Astrocyte (in vitro differentiated cells and primary cell): ENCODE measurements at places on chromosomes 4 and X. TPM values are rescaled to one million over a fixed set of nuclear protein-coding genes. Genes with fewer than 3 reads are reported as not detected.

MAGEB2 gene
- total RNA-seq: not detected in 2 replicates

PASD1 gene
- total RNA-seq: not detected in 2 replicates

APLN gene
- 0.62 and 2.1 TPM in 2 replicates for total RNA-seq

TRIM60 gene
- total RNA-seq: not detected in 2 replicates

PNMA6F gene
- not detected in 2 replicates for total RNA-seq

GRCh38 chr4:157265281-157265680 is 44.8 kb downstream of the GRIA2 start:
- no peaks in the 10 kb centered on the region for H3K27me3 ChIP-seq
- no peaks in the 10 kb centered on the region for H3K36me3 ChIP-seq
- peak; percentile 31 for DNase-seq
- H3K4me3 ChIP-seq: no peak overlapping the region

DNA sequence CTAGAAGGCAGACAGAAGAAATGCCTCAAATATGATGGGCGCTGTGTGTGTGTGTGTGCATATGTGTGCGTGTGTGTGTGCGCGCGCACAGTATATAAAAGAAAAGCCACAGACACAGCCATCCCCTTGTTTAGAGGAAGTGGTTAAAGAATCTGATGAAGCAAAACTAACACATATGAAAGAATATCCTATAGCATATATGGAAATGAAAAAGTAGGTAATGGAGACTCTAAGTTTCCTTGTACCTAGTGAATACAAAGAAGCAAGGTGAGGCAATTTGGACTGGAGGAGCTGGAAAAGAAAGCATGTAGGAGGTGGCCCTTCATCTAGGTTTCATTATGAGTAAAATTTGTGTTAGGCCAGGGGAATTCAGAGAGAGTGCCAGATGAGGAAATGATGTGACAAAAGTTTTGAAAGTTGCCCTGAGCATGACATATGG is 58.6 kb upstream of the MCF2 start:
- no peak overlapping the region for H3K27ac ChIP-seq
- H3K4me1 ChIP-seq: no peaks in the 10 kb centered on the region
- H3K4me3 ChIP-seq: no peak overlapping the region

DNA sequence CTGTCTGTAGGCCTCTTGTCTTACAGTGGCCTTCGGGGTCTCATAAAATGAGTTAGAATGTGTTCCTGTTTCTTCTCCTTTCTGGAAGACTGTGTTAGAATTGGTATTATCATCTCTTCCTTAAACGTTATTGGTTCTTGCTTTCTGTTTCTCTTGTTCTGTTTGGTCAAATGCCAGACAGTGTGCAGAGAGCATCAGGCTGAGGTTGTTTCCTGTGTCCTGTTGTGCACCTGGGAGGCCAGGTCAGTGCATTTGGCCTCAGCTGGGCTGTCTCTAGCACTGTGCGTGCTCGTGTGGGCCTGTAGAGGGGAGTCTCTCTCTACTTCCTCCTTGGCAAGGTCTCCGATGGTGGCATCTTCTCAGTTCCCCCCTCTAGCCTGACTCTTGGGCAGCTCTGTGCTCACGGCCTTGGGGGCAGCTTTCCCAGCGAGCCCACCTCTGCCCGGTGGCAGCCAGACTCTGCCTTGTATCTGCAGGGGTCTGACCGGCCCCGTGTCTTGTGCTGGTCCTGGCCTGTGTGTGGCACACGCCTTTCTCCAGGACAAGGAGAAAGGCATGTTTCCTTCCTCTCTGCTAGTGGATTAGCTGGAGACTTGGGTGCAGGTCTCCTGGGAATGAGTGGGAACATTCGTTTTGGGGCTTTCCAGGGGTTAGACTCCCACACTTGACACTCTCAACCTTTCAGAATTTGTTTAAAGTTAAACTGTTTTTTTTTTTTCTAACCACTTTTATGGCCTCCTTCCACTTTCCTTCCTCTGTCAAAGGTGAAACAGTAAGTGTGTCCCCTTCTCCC is 62.3 kb downstream of the FAM193A start:
- peaks cover 6% of the 10 kb centered on the region for H3K4me1 ChIP-seq
- H3K4me3 ChIP-seq: no peak overlapping the region
- H3K36me3 ChIP-seq: no peaks in the 10 kb centered on the region
- H3K27me3 ChIP-seq: no peaks in the 10 kb centered on the region
- no peak overlapping the region for H3K27ac ChIP-seq

DNA sequence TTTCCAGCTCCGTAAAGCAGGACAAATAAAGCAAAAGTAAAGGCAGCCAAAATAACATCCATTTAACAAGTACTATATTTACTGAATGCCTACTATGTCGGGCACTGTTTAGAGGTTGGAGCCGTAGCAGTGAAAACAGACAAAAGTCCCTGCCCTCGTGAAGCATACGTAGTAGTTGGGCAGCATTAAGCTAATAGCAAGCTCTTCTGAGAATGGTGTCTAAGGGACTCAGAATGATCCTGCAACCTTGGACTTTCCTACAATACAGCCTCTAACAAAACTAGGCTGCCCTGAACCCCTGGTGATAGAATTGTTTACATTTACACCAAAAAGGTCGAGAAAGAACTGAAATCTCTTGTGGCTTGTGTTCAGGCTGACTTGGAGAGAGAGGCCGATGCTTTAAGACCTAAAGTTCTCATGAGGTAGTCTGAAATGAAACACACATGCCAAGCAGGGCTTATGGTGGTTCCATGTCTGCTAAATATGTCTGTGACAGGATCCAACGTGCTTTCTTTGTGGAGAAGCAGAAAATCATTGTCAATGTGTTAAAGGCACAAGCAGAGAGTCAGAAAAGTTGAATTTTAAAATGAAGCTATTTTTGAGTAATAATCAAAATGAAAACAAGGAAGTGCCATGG is 898 bp upstream of the PDGFC start:
- peak overlapping the region; percentile 100 for H3K4me3 ChIP-seq
- H3K4me1 ChIP-seq: peaks cover 66% of the 10 kb centered on the region
- no peaks in the 10 kb centered on the region for H3K36me3 ChIP-seq
- H3K27me3 ChIP-seq: no peaks in the 10 kb centered on the region
- DNase-seq: no peak

DNA sequence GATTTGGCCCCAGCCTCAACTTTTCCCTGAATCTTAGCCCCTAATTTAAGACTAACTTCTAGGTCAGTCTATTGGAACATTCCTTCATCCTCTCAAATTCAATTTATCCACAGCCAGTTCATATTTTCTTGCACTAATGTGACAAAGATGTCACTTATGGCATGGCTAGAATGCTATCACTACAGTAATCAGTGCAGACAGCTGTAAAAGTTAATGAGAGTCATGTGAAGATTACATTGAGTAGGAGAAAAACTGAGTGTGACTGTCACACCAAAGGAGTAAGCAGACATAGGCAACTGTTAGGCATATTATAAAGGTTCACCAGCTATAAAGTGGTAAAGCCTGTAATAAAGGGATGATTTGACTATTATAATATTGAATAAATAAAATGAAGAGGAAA is 42.6 kb downstream of the GABRG1 start:
- DNase-seq: no peak
- no peak overlapping the region for H3K4me3 ChIP-seq
- H3K27ac ChIP-seq: no peak overlapping the region
- no peaks in the 10 kb centered on the region for H3K27me3 ChIP-seq

GRCh38 chr4:124980276-124980752 is 267.8 kb upstream of the ANKRD50 start:
- H3K27me3 ChIP-seq: no peaks in the 10 kb centered on the region
- no peak overlapping the region for H3K4me3 ChIP-seq
- no peaks in the 10 kb centered on the region for H3K36me3 ChIP-seq
- H3K4me1 ChIP-seq: peaks cover 4% of the 10 kb centered on the region
- DNase-seq: peak; percentile 90

DNA sequence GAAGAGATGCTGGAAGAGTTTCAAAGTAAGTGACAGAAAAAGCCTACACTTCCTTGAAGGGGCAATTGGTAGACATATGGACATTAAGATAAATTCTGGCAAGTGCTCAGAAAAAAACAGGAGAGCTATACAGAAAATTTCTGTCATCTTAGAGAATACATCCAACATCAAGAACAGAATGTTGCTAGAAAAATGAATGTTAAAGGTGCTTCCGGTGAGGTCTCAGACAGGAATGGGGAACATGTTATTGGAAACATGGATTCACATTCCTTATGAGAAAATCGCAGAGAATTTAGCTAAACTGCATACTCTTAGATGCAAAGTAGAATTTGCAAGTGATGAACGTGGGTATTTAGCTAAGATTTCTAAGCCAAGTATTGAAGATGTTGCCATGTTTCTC is 9.5 kb downstream of the XAGE1B start:
- no peaks in the 10 kb centered on the region for H3K27me3 ChIP-seq
- no peak overlapping the region for H3K4me3 ChIP-seq
- no peaks in the 10 kb centered on the region for H3K36me3 ChIP-seq
- no peak for DNase-seq
- no peaks in the 10 kb centered on the region for H3K4me1 ChIP-seq

DNA sequence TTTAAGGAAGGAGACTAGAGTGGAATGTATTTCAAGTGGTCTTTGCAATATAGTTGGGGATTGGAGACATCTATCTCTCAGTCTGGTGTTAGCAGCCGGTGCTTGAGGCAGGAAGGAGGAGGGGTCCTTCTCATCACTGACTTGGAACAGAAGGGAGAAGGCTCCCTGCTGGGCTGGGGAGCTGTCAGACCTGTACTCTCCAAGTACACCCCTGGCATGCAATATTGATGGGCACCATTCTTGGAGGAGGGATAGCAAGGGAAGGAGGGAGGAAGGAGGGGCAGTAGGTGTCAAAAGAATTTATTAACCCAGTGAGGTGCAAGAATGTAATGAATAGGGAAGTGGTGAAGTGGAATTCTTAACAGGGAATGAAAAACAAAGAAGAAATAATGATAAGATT is 338.8 kb downstream of the UNC5C start:
- H3K27ac ChIP-seq: no peak overlapping the region
- no peak overlapping the region for H3K4me3 ChIP-seq
- H3K4me1 ChIP-seq: no peaks in the 10 kb centered on the region

GRCh38 chr4:14165222-14165920 is 537.8 kb upstream of the BOD1L1 start:
- no peak overlapping the region for H3K4me3 ChIP-seq
- DNase-seq: no peak
- H3K4me1 ChIP-seq: peaks cover 14% of the 10 kb centered on the region
- no peak overlapping the region for H3K27ac ChIP-seq

- H3K27me3 ChIP-seq: no peaks in the 10 kb centered on the region
- no peak for DNase-seq
These were observed 168.6 kb upstream of the PGRMC2 start for GRCh38 chr4:128456171-128456570.

DNA sequence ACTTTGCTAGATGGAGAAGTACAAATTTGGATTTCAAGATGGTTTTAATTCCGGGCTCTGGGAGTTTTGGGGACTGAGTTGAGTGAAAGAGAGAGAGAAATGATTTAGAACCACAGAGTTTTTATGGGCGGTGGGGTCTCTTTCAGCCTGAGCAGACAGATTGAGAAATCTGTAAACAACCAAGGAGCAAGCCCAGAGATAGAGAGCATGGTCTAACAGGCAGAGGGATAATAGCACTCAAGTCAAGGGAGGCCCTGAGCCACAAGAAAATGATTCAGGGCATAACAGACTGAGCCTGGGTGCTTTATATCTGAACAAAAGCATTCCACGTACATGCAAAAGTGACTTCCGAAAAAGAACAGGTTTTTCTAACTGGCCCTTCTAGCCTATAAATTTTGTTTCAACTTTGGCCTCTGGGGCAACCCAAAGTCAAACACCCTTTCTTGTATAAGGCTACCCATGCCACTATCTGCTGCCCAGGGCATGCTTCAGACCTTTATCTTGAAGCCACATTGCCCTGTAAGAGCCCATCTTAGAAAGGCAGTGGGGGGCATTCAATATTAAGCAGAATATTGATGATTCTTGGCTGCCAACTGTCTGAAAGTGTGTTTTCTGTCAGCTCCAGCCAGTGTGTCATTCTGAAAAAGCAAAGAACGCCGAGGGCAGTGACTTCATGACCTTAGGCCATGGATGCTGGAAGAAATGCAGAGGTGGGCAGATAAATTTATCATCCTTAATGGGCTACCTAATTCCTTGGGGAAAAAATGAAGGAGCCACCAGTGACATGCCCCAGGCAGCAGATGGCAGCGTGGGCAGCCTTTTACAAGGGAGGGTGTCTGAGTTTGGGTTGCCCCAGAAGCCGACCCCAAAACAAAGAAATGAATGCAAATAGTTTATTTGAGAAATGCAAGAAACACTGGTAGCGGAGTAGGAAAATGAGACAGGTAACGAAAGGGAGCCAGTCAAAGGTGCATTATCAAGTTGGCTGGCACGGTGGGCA is 637.6 kb downstream of the MID1IP1 start:
- no peaks in the 10 kb centered on the region for H3K27me3 ChIP-seq
- no peaks in the 10 kb centered on the region for H3K36me3 ChIP-seq
- DNase-seq: no peak
- no peak overlapping the region for H3K4me3 ChIP-seq
- H3K4me1 ChIP-seq: no peaks in the 10 kb centered on the region

- no peak for DNase-seq
- H3K4me1 ChIP-seq: no peaks in the 10 kb centered on the region
- no peak overlapping the region for H3K27ac ChIP-seq
- no peaks in the 10 kb centered on the region for H3K27me3 ChIP-seq
These were observed 136.7 kb downstream of the ADAMTS3 start for GRCh38 chr4:72432282-72432681.

DNA sequence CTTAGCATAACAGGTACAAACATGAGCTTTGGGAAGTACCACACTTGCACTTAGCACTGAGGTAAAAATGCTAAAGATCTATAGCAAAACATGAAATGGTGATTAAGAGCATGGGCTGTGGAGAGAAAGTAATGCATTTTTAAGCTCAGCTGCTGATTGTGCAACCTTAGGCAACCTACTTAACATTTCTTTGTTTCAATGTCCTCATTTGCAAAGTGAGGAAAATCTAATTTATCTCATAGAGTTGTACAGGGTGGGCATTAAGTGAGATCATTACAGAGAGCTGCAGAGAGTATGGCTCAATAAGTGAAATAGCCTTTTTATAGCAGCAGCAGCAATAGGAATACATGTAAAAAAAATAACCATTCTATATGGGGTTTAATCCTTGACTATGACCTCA is 87.0 kb downstream of the PAK3 start:
- no peaks in the 10 kb centered on the region for H3K36me3 ChIP-seq
- H3K4me1 ChIP-seq: no peaks in the 10 kb centered on the region
- no peak overlapping the region for H3K4me3 ChIP-seq
- no peak for DNase-seq
- H3K27ac ChIP-seq: no peak overlapping the region

- no peak overlapping the region for H3K4me3 ChIP-seq
- H3K36me3 ChIP-seq: no peaks in the 10 kb centered on the region
- H3K27me3 ChIP-seq: no peaks in the 10 kb centered on the region
- H3K27ac ChIP-seq: no peak overlapping the region
These were observed 157.0 kb downstream of the FRAS1 start for GRCh38 chr4:78214078-78214477.

- H3K27ac ChIP-seq: peak overlapping the region; percentile 78
- DNase-seq: peak; percentile 97
- no peaks in the 10 kb centered on the region for H3K36me3 ChIP-seq
- H3K27me3 ChIP-seq: no peaks in the 10 kb centered on the region
These were observed 106.2 kb upstream of the RAPGEF2 start for GRCh38 chr4:158996669-158997074.

DNA sequence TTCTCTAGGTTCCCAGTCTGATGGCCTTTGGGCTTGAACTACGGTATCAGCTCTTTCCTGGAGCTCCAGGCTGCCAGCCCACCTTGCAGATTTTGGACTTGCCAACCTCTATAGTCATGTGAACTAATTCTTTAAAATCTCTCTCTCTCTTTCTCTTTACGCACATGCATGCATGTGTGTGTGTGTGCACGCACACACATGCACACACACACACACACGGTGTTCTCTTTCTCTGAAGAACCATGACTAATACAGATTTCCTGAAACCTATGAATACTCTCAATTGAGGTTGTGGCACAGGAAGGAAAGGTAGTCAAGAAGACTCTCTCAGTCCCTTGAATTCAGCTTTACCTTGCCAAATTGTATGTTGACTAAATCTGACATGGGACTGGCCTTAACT is 6.2 kb upstream of the ZCCHC13 start:
- DNase-seq: no peak
- no peak overlapping the region for H3K4me3 ChIP-seq
- no peaks in the 10 kb centered on the region for H3K27me3 ChIP-seq
- no peaks in the 10 kb centered on the region for H3K4me1 ChIP-seq
